ENCODE measurements at places on chromosomes 2 and 18. TPM values are rescaled to one million over a fixed set of nuclear protein-coding genes. Genes with fewer than 3 reads are reported as not detected.
A peak's percentile ranks its signal among the peaks of the same experiment; 100 is the strongest.

DNA sequence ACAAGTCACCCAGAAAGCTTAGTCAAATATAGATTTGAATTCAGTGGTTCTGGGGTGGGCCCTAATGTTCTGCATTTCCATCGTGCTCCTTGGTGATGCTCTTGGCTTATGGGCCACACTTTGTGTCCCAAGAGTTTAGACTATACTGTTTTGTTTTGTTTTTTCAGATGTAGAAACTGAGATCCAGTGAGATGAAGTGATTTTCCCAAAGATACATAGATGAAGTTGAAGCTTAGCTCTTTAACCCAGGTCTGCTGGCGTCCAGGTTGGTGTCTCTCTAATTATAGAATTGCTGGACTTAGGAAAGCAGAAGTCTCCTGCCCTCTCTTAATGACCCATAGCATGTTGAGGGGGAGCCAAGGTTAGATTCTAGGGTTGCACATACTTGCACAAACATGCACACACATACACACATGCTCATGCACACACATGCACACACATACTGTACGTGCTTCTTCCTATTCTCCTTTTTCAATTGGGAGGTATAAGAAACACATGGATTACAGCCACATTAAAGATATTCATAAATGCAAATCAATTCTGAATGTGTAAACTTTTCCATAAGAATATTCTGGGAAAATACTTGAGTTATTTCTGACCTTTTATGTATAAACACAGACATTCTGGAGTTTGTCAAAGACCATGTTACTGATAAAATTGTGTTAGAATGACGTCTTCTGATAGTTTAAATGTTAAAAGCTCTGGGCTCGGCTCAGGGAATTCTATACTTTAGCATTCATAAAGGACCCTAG is 41.3 kb upstream of the IL1R1 start:
- H3K36me3 ChIP-seq, result no peaks in the 10 kb centered on the region
- H3K4me1 ChIP-seq, result peaks cover 9% of the 10 kb centered on the region
- H3K4me3 ChIP-seq, result no peak overlapping the region

DNA sequence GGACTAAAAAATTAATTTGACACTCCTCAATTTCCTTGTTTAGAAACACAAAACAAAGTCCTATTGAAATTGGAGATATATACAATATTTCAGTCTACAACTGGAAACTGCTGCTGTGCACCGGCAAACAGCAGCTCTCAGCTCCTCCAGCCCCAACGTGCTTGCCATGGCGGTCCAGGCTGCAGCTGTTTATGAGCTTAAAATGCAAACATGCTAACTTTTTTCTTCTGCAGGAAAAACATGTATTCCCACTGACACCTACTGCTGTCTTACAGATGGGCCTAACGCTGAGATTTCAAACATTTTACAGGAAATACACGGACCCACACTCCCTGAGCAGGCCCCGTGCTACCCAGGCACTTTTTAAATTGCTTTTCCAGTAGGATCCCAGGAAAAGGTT is 195.5 kb downstream of the BCL11A start:
- no peak for DNase-seq

DNA sequence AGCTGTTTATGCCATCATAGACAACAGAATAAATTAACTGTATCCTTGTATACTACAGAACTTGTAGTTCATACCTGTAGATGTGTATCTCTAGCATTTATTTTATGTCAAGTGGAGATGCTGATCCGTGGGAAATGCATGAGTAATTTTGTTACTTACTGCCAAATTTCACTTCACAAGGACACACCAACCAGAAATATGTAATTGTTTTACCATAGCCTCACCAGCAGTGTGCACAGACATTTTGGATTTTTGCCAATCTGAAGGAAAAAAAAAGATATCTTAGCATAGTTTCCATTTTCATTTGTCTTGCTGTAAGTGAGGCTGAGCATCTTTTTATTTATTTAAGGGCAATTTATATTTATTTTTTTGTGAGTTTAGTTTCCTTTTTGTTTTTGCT is 265.1 kb upstream of the OSR1 start:
- no peak overlapping the region for H3K4me3 ChIP-seq
- no peaks in the 10 kb centered on the region for H3K27me3 ChIP-seq
- H3K27ac ChIP-seq, result no peak overlapping the region
- no peaks in the 10 kb centered on the region for H3K36me3 ChIP-seq

GRCh38 chr2:120926463-120927264 is 191.0 kb downstream of the GLI2 start:
- no peak for DNase-seq
- no peak overlapping the region for H3K4me3 ChIP-seq
- no peaks in the 10 kb centered on the region for H3K36me3 ChIP-seq
- no peaks in the 10 kb centered on the region for H3K4me1 ChIP-seq

DNA sequence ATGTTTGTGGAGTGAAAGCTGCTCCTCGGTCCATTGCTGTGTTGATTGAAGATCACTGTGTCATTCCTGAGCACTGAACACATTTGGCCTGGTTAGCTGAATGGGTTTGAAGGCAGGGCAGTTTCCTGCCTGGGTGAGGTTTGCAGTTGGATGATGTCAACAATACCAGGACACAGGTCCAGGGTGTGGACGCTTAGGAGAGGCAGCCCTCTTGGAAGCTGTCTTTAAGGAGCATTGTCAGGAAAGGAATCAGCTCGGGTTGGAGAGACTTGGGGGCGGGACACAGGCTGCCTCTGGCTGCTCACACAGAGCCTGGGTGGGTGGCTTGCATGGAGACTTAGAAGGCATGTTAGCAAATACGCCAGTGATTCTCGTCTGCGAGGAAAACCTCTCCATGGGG is 237.7 kb downstream of the SEPTIN10 start:
- H3K36me3 ChIP-seq, result no peaks in the 10 kb centered on the region
- H3K27me3 ChIP-seq, result no peaks in the 10 kb centered on the region
- H3K4me3 ChIP-seq, result no peak overlapping the region
- H3K4me1 ChIP-seq, result no peaks in the 10 kb centered on the region

GRCh38 chr2:172461591-172462372 is 34.4 kb downstream of the ITGA6 start:
- H3K27ac ChIP-seq, result peak overlapping the region; percentile 26
- H3K36me3 ChIP-seq, result peaks cover 15% of the 10 kb centered on the region
- H3K4me3 ChIP-seq, result peak overlapping the region; percentile 52
- DNase-seq, result peak; percentile 78
- peaks cover 77% of the 10 kb centered on the region for H3K4me1 ChIP-seq

DNA sequence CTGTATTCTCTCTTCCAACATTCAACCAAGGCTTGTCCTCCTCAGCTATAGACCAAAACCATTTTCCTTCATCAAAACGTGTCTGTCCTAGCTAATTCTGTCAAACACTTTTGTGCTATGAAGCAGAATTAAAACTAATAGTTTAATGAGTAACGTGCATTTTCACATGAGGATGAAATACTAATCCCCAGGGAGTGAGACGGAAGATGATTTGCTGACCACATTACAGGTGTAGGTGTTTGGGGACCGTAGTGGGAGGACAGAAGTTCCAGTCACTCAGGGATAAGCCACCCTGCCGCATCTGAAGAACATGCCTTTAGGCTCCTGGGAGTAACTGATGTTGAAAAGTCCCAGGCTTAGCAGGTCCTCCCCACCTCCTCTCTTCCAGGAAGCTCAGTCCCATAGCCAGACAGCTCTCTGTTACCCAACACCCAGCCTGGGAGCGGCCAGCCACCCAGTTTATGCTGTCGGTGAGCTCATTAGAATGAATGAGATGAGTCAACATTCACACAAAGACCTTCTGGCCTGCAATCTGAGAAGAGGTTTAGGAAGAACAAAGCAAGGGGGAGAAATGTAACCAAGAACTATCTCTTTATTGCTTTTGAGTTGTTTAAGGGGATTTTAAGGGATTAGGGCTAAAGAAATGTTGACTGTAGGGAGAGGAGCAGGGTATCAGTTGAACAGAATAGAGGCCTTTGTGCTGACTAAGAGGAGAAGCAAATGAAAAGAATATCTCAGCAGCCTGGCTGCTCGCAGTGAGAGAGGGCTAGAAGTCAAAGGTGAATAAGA is 122.5 kb downstream of the FOXI3 start:
- no peak overlapping the region for H3K27ac ChIP-seq
- no peaks in the 10 kb centered on the region for H3K36me3 ChIP-seq
- no peak overlapping the region for H3K4me3 ChIP-seq
- H3K27me3 ChIP-seq, result peaks cover 6% of the 10 kb centered on the region
- DNase-seq, result no peak

- DNase-seq, result no peak
- no peak overlapping the region for H3K27ac ChIP-seq
- H3K4me1 ChIP-seq, result peaks cover 4% of the 10 kb centered on the region
- no peaks in the 10 kb centered on the region for H3K27me3 ChIP-seq
- H3K36me3 ChIP-seq, result no peaks in the 10 kb centered on the region
- H3K4me3 ChIP-seq, result no peak overlapping the region
Measured at GRCh38 chr2:12764849-12765605, 48.3 kb downstream of the TRIB2 start.

- H3K27ac ChIP-seq, result no peak overlapping the region
- H3K27me3 ChIP-seq, result no peaks in the 10 kb centered on the region
- no peak for DNase-seq
- no peak overlapping the region for H3K4me3 ChIP-seq
Measured at GRCh38 chr2:157244691-157245090, 12.8 kb upstream of the GALNT5 start.

DNA sequence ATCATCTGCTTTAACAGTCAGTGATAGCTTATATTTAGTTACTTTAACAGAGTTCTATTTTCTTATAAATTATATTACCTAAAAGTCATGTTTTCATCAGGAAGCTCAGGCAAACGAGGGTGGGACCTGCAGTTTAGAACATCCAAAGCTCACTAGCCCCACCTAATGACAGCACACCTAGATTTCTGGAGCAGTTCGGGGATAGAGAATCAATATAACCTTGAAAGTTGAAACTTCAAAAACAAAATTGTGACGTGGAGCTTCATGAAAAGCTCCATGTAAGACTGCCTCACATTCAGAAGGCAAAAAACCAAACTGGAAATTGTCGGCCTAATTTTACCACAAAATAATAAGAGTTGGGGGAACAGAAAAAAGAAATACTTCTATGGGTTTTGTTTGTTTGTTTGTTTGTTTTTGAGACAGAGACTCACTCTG is 185.9 kb upstream of the CCDC150 start:
- H3K4me1 ChIP-seq, result no peaks in the 10 kb centered on the region
- no peaks in the 10 kb centered on the region for H3K36me3 ChIP-seq
- peak; percentile 2 for DNase-seq
- H3K4me3 ChIP-seq, result no peak overlapping the region

DNA sequence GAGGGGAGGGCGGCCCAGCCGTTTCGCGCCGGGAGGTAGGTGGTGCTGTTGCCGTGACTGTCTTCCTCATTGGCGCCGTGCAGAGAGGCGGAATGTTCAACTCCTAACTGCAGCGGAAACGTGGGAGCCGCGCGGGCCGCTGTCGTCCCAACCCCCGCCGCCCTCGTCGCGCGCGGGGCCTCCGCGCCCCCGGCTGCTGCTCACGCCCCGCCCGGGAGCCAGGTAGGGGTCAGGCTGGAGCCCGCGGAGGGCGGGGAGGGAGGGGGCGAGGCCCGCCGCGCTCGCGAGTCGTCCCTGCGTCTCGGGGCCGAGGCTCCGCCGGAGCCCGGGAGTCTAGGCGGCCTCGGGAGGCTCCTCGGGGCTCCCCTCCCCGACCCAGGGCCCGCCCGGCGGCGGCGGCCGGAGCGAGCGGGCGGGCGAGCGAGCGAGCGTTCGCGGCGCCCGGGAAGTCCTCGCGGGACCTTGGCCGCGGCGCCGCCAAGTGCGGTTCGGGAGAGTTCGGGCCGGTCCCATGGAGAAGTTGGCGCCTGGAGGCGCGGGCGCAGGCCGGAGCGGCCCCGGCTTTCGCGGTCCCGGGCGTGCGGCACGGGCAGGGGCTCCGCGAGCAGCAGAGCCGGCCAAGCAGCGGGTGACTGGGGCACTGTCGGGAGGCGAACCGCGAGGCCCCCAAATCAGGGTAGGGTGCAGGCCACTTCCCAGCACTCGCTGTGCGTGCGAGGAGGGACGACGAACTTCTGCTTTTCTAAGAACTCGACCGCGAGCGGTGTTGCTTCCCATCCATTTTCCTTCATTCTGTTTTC is at the start of gene MAP3K20:
MAP3K20 (plus strand) TSS at position 66 of the 800 bp plus-strand sequence. CDS start 15,186 bp downstream, outside the sequence.
- H3K4me1 ChIP-seq, result peaks cover 9% of the 10 kb centered on the region
- H3K27me3 ChIP-seq, result no peaks in the 10 kb centered on the region
- peak; percentile 10 for DNase-seq
- no peak within 1 kb of the TSS for H3K27ac ChIP-seq
- H3K4me3 ChIP-seq, result peak within 1 kb of the TSS; percentile 60
- H3K36me3 ChIP-seq, result no peaks in the 10 kb centered on the region

DNA sequence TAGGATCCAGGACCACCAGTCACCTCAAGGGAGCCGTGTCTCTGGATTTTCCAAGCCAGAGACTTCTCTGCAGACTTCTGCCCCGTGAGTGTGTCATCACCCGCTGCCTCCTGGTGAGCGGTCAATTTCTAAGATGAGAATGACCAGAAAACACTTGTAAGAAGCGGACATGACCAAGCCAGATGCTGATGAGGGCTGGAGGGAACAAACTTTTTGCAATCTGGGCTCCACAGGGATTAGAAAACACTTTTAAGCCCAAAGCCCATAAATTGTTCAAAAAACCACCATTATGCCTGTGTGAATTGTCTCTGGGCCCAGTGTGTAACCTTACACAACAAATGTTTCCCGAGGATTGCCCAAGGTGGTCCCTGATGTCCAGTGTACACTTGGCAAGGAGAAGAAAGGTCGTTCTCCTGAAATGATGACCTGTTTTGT is 5.3 kb upstream of the NPPC start:
- H3K36me3 ChIP-seq, result no peaks in the 10 kb centered on the region
- H3K27me3 ChIP-seq, result peaks cover 27% of the 10 kb centered on the region
- no peak for DNase-seq
- H3K4me3 ChIP-seq, result no peak overlapping the region
- no peak overlapping the region for H3K27ac ChIP-seq
- H3K4me1 ChIP-seq, result peaks cover 7% of the 10 kb centered on the region

DNA sequence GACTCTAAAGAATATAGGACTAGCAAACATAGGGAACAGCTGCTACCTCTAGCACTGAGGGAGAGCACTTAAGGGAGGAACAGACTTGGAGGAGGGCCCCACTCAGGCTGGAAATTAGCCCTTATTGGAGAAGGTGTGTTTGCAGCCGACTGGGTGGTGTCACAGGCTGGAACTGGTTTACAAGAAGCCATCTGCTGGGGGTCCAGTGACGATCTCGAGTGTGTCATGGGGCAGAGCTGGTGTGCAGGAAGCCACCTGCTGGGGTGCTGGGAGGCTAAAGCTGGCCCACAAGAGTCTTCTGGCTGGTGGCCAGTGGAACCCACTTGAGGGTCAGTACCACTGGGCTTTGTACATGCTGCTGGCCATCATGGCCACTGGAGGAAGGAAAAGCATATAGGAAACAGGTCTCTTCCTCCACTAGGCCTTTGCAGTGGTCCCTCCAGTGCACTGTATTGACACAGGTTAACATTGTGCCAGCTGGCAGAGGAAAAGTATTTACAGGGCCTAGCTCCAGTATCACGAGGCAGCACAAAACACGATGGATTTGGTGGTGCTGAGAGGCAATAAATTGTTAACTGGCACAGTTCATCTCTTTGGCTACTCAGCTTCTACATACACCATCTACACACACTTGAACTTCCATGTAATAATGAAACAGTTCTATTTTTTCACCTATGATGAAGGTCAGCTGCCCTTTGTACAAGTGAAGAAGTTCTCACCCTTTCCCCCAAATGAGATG is 43.6 kb downstream of the MAP3K20 start:
- no peak overlapping the region for H3K4me3 ChIP-seq
- DNase-seq, result no peak
- no peaks in the 10 kb centered on the region for H3K36me3 ChIP-seq
- H3K27me3 ChIP-seq, result no peaks in the 10 kb centered on the region
- H3K27ac ChIP-seq, result no peak overlapping the region
- H3K4me1 ChIP-seq, result no peaks in the 10 kb centered on the region

NRP2 gene
- 0.19 TPM for total RNA-seq

IL36B gene
- total RNA-seq, result not detected

CIDEA gene
- not detected for total RNA-seq

TXNDC2 gene
- total RNA-seq, result not detected

SPP2 gene
- not detected for total RNA-seq

Measured in CD4-positive, alpha-beta T cell (primary cell).